ENCODE measurements at places on chromosomes 3 and 15.
A peak's percentile ranks its signal among the peaks of the same experiment; 100 is the strongest.

DNA sequence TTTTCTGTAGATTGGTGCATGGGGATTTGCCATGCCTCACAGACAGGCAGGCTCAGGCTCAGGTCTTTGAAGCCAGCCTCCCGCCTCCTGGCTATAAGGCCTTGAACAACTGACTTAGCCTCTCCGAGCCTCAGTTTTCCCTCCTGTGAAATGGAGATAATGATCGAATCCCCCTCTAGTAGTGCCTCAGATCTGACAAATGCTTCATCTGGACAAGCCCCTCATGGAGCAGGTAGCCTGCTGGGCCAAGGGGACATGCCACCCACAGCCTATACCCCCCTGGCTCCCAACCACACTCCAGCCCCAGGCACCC is 68.1 kb upstream of the LCTL start:
- no peak for DNase-seq

DNA sequence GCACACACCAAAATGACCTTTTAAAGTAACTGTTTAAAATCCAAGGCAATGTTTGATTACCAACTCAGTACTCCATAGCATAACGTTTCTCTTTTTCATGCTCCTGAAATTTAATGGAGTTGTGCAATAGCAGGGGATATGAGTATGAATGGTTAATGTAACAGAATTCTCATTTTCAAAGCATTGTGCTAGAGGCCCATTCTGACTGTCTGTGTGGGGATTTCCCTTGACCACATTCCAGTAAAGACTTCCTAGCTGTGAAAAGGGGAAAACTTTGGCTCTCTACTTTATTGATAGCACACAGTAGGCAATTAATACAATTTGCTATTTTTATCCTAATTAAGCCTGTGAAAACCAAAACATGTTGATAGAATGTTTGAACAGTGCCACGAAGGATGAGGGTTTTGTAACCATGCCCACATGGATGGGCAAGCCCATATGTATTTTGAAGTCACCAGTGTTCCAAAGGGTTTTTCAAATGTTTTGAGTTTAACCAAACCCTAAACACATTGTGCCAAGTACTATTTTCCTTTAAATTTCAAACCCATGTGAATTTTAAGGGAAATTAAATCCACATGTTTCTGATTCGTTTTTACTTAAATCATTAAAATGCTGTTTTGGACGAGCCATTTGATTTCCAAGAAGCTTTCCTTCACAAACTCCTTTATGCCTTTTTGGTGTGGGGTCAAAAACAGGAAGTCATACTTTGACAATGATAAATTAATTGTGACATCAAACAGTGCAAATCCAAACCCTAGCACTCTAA is 261.2 kb downstream of the SHOX2 start:
- DNase-seq = no peak

DNA sequence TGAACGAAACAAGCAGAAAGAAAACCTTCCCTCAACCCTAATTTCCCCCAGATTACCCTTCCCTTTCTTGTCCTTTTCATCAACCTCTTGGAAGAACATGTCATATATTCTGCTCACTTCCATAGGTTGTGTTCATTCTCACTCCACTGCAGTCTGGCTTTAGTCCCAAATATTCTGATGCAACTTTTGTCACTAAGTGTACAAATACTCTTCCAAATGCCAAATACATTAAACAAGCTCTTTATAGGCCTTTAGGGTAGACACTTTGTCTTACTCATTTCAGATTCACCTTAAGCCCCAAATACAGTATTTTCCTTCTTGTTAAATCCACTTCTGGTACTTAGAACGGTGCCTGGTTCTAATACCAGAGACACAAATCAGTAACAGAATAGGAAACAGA is 406.5 kb upstream of the CDIN1 start:
- no peak for DNase-seq

DNA sequence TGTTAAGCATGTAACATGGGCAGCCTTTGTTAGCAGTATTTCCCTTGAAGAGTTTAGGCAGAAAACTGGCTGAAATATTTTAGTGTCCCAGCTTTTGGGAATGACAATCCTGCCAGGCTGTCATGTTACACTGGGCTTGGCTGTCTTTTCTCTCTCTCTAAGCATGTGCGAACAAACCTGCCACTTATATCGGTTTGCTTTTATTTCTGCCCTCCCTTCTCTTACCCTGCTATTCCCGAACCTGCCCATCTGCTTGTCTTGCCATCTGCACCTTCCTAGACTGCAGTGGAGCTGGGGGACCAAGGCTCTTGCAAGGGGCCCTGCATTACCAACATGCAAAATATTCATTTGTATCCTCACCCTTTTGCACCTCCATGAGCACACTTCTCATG is 339.6 kb downstream of the EPHB1 start:
- DNase-seq = no peak

DNA sequence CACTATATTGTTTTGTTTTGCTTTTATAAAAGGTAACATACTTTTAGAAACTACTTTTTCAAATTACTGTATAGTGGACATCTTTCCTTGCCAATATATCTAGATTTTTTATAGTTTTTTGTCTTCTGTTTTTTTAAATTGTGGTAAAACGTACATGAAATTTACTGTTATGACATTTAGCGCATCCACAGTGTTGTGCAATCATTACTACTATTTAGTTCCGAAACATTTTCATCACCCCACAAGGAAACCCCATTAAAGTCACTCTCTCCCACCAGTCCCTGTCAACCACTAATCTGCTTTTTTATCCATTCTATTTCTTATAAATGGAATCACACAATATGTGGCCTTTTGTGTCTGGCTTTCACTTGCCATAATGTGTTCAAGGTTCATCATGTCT is 54.8 kb downstream of the TMEM266 start:
- no peak for DNase-seq

DNA sequence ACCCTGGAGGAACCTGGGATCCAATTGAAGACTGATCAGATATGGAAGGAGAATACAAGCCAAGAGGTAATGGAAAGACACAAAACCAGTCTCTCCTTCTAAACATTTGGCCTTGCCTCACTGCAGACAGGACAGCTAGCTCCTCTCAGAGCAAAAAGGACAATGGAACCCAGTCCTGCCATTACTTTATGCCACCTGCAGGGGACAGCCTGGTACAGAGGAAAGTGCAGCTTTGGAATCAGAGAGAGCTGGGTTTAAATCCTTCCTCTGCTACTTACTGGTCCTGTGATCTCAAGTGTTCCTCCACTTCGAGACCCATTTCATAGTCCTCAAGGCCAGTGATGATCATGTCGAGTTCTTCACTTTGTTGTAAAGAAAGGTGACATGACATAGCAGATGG is 159.4 kb upstream of the SMAD3 start:
- no peak for DNase-seq

- no peak for DNase-seq
These were observed 1134.9 kb downstream of the ROBO2 start for GRCh38 chr3:78174821-78175220.

- DNase-seq = no peak
These were observed 43.6 kb upstream of the MGLL start for GRCh38 chr3:127865941-127866340.

GRCh38 chr3:97937205-97937604 is 35.0 kb downstream of the RIOX2 start:
- no peak for DNase-seq

DNA sequence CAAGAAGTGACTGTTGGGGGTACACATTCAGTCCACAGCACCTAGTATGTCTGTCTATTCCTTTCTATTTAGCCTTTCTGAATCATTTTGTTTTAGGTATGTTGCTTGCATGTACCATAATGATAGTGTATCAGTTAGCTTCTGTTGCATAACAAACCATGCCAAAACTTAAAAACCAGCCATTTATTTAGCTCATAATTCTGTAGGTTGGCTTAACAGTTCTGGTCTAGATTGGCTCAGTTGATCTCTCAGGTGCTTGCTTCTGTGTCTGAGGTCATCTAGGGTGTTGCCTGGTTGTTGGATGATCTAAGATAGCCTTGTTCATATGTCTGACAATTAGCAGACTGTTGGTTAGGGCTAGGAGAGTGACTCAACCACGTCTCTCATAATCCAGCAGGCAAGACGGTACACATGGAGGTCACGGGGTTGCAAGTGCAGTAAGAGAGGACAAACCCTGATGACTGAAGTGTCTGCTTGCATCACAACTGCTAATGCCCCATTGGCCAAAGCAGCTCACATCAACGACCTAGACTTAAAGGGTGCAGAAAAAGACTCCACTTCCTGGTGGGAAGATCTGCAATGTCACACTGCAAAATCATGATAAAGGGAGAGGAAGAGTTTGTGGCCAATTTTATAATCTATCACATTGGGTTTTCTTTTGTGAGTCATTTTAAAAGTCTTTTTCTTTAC is 6.8 kb upstream of the PDCD6IP start:
- no peak for DNase-seq

DNA sequence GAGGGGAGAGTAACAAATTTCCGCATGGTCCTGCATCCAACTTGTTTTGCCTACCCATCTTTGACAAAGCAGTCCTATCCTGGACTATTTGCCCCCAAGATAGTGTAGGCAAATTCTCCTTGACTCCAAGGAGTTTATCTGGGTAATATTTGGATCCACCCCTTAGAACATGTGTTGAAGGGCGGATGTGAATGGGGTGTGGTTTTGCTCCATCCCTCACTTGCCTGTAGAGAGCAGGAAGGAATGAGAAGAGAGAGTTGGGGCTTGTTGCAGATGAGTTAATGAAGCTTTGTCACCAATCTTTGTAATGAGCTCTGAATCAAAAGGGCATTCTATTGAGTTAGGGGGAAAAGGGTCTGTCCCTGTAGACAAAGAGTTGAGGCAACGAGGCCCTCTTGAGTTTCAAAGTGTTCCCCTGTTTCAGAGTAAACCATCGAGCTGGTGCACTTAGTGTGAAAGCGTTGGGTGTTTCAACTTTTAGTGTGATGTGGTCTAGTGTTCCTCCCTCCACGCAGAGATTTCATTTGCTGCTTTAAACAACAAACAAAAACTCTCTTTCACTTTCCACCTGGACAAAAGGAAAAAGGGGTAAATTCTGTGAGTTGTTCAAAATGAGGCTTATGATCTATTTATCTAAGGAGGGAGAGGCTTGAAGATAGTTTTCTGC is 42.2 kb upstream of the PPARG start:
- no peak for DNase-seq

- DNase-seq = no peak
These were observed 201.1 kb downstream of the ADAMTS17 start for GRCh38 chr15:100140527-100141308.

DNA sequence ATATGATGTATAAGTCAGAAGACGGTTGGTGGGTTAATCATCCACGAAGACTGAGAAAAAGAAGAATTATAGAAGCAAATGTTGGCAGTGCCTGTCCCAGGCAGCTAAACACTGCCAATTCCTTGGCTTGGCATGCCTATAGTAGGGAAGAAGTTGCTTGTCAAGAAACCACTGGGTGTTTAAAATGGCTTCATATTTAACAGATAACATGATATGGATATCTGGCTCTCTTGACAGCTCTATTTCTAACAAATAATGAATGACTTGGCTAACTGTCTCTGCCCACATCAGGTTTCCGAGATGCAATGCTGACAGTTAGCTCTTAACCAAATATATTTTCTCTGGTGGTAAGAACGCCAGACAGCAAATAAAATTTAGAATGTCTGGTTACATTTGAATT is 341.7 kb upstream of the KCNMB2 start:
- no peak for DNase-seq

DNA sequence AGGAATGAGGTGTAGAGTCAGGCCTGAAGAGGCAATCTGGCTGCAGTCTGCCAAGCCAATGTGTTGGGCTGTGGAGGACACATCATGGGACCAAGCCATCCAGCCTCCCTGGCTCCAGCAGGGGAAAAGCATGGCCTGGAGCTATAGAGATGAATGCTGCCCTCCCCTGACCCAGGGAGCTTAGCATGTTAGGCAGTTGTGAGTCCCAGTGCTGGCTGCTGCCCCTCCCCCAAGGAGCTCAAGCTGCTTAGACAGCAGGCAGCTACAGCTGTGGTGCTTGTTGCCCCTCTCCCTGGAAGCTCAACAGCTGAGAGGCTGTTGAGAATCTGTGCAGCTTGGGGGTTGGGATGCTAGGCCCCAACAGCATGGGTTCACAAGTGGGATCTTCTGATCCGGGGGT is 85.6 kb upstream of the DNAJC19 start:
- peak; percentile 29 for DNase-seq

GRCh38 chr15:67042551-67043142 is 22.8 kb upstream of the SMAD3 start:
- DNase-seq = no peak

DNA sequence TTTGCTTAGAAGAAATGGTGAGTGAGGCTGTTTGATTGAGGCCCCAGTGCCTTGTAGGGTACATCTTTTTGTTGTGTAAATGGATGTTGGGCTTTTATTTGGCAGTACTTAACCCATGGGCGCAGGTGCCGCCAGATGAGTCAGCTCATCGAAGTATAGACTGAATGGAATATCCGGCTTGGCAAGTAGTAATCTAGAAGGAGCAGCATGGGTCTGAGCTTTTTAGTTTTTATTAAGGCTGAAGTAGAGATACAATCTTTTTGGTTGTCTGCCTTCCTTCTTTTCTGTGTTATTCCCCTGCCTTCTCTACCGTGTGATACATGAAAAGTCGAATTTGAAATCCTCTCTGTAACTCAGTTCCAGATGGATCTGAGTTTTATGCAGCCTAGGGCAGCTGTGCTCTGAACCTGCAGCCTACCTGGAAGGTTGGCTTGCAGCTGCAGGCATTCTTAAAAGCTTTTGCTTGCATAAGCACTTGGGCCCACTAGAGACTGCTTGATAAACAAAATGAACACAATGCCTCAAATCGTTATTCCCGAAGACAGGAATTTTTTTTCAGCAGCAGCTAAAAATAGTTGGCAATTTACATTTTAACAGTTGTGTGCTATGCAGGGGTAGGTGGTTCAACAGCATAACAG is 177.5 kb upstream of the CGNL1 start:
- no peak for DNase-seq

DNA sequence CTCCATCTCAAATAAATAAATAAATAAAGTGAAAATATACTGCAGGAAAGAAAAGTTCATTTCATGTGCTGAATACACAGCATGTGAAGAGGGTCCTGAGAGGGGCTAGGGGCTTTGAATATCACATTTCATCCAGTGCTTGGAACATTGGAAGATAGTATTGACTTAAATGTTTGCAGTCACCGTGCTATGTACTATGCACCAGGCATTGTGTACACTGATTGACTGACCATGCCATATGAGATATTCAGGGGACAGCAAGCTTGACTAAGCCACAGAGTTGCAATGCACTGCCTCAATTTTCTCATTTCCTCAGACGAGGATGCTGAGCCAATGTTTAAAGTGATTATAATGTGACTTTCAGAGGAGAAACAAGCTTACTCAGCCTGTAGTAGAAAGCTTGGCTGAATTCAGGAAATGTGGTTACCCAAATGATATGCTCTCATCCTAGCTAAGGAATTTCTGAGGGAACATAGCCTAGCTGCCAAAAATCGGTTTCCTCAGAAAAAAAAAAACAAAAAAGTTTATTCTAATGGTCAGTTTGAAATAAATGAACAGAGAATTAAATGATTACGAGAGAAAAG is 557.9 kb downstream of the FGF12 start:
- DNase-seq = no peak

GRCh38 chr15:63405159-63405558 is 23.5 kb upstream of the CA12 start:
- no peak for DNase-seq

Data from SK-N-DZ (cell line).